ENCODE measurements at places on chromosomes 12 and 14. TPM values are rescaled to one million over a fixed set of nuclear protein-coding genes. Genes with fewer than 3 reads are reported as not detected.

DNA sequence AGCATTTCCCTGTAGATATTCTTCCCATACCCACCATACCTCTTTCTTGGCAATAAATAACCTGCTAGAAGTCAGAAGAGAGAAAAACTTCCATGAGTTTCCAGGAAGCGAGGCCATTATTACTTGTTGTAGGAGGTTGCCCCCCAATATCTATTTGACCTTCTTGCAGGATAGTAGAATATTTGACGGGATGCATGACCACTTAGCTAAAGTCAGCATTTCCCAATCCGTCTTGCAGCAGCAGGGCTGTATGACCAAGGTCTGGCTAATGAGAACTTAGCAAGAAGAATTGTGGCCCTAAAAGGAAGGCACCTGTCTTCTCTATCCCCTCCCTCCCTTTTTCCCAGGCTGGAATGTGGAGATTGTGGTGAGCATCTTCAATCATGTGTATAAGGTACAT lies 51.5 kb downstream of the NINJ2 start:
- no peak for DNase-seq

DNA sequence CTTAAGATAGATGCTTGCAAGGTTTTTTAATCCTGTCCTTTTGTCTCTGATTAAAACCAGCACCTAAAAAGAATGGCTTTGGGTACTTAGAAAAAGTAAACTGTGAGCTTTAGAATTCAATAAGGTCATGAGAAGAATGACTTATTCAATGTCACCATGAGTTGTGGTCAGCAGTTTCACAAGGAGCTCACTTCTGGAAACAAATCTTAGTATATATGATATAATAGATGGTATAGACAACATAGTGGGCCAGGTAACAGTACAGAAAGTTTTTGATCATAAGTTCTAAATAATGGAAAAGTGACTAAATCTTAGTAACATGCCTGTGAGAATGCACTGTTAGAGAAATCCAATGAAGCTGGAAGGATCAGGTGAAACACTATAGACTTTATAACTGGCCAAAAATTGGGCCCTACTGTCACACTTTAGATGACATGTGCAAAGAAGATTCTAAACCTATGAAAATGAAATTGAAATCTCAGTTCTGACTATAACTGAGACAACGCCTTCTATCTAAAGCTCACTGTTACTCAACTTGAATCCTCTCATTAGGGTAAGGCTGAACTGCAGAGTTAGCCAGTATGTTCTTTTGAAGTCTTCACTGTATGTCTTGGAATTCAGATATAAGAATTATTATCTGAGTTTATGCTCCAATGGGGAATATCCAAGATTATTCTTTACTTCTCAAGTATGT lies 42.4 kb upstream of the RAD51AP1 start:
- DNase-seq = no peak

- DNase-seq = no peak
These were observed 61.0 kb downstream of the EPS8 start for GRCh38 chr12:15728118-15728598.

DNA sequence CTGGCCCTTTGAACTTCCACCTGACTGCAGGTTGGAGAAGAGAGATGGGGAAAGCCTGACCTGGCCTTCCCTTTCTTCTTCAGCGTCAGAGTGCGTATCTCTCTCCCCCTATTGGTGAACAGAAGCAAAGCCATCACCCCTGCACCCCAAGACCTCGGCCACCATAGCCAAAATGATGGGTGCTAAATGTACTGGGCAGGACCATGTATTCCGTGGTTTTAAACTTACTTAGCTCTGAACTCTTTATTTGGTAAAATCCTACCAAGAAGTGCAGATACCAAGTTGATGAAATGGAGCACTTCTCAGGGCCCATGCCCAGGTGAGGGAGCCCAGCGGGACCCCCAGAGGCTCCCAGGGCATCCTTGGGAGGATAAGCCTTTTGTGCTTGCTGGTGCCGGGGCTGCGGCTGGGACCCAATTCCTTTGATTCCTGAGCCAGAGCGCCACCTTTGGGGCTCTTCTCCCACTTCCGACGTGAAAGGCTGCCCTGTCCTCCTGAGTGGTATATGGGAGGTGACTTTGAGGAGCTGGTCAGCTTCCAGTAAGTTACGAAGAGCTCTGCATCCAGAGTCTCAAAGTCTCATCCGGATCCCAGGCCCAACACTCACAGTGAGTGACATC lies 9.4 kb downstream of the CCND2 start:
- DNase-seq = no peak

Gene CLEC6A
- total RNA-seq = not detected

Gene RTRAF
- 57.4 TPM for total RNA-seq

Gene DPF3
- 5.4 TPM for total RNA-seq
